ENCODE measurements at places on chromosomes 6 and 20.
A peak's percentile ranks its signal among the peaks of the same experiment; 100 is the strongest.

DNA sequence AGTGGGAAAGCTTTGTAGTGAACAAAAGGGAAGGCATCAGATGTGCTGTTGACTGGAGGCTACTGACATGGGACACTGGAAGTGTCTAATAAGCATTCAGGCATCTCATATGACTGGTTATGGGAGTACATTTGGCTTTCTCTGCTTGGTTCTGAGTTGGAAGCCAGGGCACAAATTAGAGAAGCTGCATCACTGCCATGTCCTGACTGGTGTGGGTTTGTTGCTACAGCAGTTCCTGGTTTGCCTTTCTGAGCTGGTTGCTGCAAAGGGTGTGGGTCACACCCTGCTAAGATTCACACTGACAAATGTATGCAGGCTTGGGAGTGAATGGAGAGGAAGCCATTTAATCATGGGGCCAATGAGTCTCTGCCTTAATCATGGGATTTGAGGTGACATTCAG lies 36.2 kb upstream of the NANP start:
- no peak for DNase-seq

- DNase-seq = no peak
These were observed 30.8 kb upstream of the HLA-DOA start for GRCh38 chr6:33040157-33040556.

DNA sequence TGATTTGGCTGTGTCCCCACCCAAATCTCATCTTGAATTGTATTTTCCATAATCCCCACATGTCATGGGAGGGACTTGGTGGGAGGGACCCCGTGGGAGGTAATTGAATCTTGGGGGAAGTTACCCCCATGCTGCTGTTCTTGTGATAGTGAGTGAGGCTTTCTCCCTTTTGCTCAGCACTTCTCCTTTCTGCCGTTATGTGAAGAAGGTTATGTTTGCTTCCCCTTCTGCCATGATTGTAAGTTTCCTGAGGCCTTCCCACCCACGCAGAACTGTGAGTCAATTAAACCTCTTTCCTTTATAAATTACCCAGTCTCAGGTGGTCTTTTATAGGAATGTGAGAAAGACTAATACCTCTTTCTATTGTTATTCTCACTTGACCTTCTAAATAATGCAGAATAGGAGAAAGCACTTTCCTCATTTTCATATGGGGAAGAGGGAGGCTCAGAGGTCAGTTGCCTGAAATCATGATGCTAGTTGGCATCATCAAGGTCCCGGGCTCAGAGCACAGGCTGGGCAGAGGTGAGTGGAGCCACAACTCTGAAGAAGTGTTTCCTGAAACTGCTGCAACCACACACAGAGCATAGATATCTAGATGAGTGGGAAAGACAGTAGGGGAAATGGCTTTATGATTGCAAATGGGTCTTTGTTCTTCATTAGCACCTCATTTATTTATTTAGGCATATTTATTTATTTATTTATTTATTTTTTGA lies 191.0 kb downstream of the QKI start:
- DNase-seq = no peak

DNA sequence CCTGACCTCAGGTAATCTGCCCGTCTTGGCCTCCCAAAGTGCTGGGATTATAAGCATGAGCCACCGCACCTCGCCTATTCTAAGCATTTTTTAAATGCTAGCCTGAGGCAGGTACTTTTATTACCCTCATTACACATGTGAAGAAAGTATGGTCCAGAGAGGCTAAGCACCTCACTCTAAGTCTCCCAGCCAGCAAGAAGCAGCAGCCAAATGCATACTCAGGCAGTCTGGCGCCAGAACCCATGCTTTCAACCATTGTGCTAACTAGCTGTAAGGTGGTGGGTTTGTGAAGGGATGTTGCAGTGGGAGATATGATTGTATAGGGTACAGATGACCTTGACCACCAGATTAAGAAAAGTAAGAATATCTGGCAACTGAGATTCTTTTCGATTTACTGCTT lies 26.1 kb upstream of the RIPOR2 start:
- no peak for DNase-seq

GRCh38 chr6:108741331-108741989 lies 106.8 kb upstream of the ARMC2 start:
- DNase-seq = no peak

- no peak for DNase-seq
These were observed 810 bp downstream of the MRPL18 start for GRCh38 chr6:159790956-159791598.

GRCh38 chr20:31869942-31870725 lies at the start of the genes DUSP15 and TTLL9:
DUSP15 (minus strand) TSS chr20:31870527; CDS start chr20:31870337, 190 bp downstream.
TTLL9 (plus strand) TSS chr20:31870634; CDS start chr20:31871127, 493 bp downstream.
- no peak for DNase-seq

DNA sequence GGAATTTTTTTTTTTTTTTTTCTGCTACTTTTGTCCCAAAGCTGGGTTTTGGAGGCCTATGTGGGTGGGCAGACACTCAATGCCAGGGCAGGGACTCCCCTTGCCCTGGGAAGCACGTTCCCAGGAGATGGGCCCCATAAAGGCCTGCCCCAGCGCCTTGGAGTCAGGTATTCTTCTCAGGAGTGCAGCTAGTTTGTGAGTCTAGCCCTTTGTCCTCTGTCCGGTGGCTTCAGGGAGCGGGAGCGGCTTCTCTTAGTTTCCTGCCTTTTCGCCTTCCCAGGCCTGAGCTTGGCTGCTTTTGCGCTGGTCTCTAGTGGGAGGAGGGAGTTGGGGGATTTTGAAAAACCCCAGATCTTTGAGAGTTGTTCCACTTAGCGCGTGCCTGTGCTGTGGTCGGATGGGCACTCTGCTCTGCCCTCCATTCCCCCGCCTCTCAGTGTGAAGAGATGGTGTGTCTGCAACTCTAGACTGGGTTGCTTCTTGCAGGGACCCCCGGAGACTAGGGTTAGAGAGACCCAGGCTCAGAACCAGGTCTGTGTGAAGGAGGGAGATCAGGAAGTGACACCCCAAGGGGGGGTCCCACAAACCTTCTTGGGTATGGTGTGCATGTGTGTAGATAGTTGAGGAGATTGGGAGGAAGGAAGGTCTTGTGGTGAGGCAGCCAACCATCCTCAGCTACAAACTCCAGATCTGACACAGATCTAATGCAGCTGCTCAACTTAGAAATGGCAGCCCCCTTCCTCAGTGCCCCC lies 1.3 kb downstream of the PLCG1 start:
- DNase-seq = peak; percentile 31

- no peak for DNase-seq
These were observed 467.4 kb upstream of the PLCB4 start for GRCh38 chr20:8601542-8601912.

- no peak for DNase-seq
These were observed 141.6 kb upstream of the ARMC2 start for GRCh38 chr6:108706649-108707048.

DNA sequence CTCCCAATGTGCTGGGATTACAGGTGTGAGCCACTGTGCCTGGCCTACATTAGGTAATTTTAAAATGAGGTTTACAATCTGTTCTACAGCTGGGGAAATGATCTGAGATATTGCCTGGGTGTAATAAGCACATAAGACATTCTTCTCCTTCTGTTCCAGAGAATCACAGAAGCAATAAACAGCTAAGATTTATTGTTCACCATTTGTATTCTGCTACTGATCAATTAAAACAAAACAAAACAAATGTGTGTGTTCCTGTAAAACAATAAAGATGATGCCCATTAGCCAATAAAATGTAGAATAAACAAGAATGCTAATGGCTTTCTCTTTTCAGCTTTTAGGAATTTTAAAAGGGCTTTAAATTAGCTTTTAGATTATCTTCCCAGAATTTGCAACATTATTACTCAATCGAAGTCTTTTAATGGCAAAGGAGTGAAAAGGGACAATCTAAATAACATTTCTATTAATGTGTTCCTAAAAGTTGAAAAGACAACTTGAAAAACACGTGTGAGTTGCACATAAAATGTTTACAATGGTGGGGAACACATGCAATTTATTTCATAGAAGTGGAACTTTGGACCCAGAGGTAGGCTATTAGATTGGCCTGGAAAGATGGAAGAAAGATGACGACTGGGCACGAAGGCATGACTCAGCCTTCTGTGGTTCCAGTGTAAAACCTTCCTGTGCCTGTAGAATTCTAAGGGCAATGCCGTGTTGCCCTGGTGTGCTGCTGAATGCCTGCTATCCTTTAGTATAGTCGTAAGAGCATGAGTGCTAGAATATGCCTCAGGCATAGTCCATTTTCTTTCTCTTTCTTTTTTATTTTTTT lies 29.0 kb upstream of the DEK start:
- DNase-seq = no peak

DNA sequence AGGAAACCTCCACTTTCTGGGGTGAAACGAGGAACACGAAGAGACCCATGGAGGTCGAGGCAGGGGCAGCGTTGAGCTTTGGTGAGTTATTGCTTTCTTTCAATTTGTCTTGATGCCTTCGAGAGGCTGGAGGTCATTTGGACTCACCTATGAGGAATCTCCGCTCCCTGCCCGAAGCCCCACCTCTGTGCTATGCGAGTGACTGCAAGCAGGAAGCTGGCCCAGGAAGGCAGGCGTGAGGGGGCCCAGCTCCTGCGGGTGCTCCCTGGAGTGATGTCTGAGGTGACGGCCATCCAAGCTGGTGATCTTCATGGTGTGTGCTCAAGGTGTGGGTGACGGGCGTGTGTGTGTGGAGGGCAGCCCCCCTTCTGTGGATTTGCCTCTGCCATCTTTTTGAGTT lies 13.0 kb downstream of the PSMG4 start:
- DNase-seq = no peak

DNA sequence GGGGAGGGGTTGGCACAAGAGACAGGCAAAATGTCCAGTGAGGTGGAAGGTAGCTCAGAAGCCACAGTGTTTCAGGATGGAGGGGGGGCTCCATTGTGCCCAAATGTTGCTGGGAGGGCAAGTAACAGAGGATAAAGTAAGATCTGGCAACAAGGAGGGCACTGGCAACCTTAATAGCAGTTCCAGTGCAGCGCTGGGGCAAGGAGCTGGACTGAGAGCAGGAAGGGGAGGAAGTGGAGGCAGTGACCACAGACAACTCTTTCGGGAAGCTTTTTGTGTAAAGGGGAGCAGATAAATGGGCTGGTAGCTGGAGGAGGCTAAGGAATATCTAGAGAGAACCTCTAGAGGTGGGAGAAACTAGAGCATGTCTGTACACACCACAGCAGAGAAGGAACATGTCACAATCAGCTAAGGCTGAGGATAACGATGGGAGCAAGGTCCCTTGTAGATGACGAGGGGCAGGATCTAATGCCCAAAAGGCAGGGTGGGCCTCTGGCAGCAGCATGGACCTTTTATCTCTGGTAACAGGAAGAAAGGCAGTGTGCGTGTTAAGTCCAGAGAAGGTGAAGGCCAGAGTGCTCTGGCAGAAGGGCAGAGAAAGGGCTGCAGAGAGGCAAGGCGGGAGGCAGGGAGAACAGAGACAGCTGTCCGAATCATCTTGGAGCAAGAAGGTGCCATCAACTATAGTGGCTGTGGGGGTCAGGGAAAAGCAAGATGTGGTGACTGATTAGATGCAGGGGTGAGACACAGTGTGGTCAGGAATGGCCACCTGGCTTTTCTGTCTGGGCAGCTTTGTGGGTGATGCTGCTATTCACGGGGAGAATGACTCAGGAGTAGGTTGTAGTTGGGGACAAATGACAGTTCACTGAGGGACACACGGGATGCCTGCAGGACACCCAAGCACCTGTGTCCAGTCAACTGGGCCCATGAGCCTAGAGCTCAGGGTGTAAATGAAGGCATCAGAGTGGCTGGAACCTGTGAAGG lies 17.4 kb downstream of the TMEM242 start:
- DNase-seq = no peak

GRCh38 chr20:50516180-50516934 lies 6.2 kb downstream of the PTPN1 start:
- no peak for DNase-seq

DNA sequence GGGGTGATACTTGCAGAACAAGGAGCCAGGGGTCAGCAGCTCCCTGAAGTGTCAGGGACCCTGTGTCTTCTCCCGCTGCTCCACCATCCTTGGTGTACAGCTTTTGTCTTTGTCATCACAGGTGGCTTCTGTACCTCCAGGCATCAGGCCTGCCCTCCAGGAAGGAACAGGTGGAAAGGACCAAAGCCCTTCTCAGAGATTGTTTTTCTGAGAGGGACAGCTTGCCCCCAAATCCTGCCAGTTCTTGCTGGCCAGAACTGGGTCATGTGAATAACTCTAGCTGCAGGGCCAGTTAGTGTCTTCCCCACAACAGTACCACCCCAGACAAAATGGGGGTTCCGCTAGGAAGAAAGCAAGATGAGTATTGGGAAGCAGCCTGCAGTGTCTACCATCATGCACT lies 31.4 kb downstream of the SNPH start:
- DNase-seq = no peak

DNA sequence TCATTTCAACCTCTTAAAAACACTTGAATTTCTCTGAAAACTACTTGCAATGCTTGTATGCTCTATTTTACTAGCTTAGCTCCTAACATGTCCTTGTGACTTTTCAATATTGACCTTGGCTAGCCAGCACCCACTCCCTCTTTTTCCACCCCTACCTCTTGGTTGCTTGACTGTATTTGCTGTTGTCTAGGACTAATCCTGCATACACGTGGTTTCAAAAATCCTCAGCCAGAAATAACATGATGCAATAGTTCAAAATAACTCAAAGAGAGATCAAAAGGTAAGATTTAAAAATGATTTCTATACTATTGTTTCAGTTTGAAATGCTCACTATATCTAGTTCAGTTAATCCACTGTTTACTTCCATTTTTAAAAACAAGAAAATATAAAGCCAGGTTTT lies 102.3 kb upstream of the TBX18 start:
- no peak for DNase-seq

- DNase-seq = no peak
These were observed 23.6 kb upstream of the ZNF337 start for GRCh38 chr20:25720285-25720684.

DNA sequence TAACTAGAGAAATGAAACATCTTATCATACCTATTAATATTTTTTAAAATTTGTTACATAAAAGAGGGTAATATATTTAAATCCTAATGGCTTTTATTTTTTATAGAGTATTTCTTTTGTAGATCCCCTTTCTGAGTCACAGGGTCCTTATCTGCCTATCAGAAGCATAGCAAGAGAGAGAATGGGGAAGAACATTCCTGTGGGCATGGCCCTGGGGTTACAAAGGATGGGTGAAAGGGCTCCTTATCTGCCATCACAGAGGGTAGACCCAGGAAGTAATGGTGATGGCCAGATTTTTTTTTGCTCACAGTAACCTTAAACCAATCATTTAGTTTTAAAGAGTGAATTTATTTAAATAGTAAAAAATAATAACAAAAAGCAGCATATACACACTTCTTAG lies 582.1 kb upstream of the HTR1E start:
- no peak for DNase-seq

DNA sequence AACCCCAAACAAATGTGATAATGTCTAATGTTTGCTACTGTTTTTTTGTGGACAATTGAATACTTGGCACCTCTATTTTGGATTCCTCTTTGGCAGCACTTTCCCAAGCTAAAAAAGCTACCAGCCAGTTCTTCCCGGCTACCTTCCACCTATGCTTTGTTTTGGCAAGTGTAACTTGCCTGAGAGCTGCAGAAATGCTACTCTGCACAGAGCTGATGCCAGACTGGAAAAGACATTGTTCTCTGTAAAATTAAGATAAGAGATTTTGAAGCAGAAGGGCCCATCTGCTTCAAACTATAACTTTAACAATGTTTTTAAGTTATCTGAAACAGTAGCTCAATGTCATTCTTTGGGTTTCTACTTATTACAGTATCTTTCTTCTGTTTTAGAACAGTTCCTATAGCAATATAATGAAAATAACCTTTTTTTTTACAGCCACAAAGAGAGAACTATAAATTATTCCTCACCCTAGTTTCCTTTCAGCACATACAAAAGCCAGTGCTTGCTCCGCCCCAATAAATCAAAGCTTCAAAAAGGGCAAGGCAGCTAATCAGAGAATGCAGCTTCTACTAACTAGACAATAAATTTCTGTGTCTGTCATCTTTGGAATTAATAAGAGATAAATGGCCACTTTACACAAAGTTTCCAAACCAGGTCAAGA lies 183.1 kb downstream of the UBE3D start:
- DNase-seq = no peak
